Aorta (tissue), 5 donors: ENCODE measurements at places on chromosomes 4 and X. TPM values are rescaled to one million over a fixed set of nuclear protein-coding genes. Genes with fewer than 3 reads are reported as not detected.

GRCh38 chr4:124903995-124904722 lies 191.6 kb upstream of the ANKRD50 start:
- no peak for DNase-seq

GRCh38 chrX:67619253-67619652 lies 75.4 kb downstream of the AR start:
- DNase-seq, result no peak

DNA sequence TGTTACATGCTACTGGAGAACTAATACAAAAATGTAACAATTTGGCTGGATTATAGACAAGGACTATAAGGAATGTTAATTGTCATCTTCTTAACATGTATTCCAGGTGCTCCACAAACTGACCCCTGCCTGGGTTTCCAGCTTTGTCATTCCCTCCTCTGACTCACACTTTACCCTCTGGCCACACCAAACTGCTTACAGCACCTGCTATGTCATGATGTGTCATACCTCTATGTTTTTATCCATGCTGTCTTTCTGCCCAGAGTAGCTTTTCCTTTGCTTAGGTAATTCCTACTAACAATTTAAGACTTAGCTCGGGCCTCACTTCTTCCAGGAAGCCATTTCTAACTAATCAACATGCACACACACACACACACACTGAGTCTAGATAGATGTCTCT lies 14.0 kb upstream of the SHROOM4 start:
- no peak for DNase-seq

GRCh38 chr4:139898293-139898692 lies 232.7 kb downstream of the MGST2 start:
- no peak for DNase-seq

- DNase-seq, result no peak
These were observed 55.9 kb downstream of the TRIM2 start for GRCh38 chr4:153260132-153260531.

- no peak for DNase-seq
These were observed 30.4 kb downstream of the CLDN34 start for GRCh38 chrX:9997524-9997923.

DNA sequence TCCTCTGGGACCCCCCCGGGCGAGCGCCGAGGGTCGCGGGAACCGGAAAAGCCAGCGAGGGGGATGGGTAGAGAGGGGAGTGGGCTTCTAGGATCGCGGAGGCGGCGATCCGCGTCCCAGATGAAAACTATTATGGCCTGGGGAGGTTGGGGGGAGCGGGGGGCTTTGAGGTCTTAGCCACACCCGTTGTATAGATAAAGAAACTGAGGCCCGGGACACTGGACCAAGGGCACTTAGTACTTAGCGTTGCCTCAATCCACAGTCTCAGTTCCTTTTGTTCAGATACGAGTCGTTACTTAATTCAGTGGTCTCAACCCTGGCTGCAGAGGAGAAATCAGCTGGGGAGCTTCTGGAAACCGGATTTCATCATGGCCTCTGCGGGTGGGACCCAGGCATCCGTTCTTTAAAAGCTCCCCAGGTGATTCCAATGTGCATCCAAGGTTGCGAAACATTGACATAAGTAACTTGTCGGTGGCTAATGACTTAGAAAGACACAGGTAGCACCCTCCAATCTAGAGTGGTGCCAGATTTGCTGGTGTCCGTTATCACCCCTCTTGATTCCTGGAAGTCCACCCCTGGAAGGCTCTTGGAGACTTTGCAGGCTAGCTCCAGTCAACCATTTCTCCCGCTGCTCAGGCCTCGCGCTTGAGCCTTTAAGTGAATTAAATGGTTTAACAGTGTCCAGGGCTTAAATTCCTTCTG lies 90.7 kb downstream of the GEMIN8 start:
- no peak for DNase-seq

GRCh38 chr4:139682309-139682708 lies 16.7 kb downstream of the MGST2 start:
- no peak for DNase-seq

DNA sequence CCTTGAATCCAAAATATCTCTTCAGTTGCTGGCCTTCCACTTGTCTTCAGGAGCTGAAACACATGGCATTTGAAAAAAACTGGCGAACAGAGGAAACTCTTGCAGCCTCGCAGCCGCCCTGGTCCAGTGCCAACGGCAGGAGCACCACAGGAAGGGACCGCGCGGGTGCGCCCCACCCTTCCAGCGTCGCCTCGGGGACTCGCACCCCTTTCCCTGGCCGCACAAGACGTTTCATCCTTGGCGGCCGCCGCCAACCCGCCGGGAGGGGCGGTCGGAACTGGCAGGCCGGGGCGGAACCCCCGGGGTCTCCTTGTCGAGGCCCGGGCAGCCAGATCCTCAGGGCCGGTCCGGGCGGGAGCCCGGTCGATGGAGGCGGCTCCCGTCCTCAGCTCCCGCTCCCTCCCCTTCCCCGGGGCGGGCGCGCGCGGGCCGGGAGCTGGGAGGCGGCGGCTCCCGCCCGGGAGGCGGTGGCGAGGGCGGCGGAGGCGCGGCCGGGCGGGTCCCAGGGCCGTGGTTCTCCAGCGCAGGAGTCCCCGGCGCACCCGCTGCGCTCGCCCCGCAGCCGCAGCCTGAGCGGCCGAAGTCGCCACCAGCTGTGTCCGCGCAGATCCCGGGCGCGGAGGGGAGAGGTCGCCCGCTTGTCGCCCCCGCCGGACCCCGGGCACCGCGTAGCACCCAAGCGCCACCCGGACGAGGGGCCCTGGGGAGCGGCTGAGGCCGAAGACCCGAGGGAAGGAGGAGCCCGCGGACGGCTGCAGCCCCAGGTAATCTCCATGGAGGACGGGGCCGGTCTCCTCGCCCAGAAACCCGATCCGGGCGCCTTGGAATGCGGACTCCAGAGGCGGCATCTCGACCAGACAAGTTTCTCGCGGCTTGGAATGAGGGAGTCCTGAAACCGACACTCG lies 886 bp upstream of the NDST3 start:
- peak; percentile 77 for DNase-seq

DNA sequence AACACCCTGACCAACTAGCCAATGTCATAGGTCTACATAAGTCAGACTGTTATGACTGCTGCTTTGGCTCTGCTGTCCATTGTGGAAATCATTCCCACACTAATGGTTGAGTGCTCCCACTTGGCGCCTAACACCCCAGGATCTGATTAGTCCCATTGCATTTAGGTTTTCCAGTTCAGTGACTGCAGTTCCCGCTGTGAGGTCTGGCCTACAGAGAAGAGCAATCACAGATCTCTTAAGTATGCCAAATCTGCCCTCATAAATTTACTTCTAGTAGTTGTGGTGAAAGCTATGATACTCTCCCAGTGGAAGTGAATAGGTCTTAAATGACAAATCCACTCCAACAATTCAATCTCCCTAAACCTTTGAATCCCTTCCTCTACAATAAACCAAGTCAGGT lies 77.3 kb upstream of the IL2 start:
- no peak for DNase-seq

GRCh38 chr4:77175201-77175611 lies 18.2 kb downstream of the CCNG2 start:
- DNase-seq, result no peak

GRCh38 chr4:3366893-3367775 lies 74.3 kb downstream of the RGS12 start:
- DNase-seq, result no peak

The AVPR2 gene
- 3.0 TPM for total RNA-seq

The CYTL1 gene
- 4.3 TPM for total RNA-seq

The CHRDL1 gene
- 38.6 TPM for total RNA-seq

The PFKFB1 gene
- total RNA-seq, result 0.30 TPM
